ENCODE measurements at places on chromosomes 13 and 19. TPM values are rescaled to one million over a fixed set of nuclear protein-coding genes. Genes with fewer than 3 reads are reported as not detected.

DNA sequence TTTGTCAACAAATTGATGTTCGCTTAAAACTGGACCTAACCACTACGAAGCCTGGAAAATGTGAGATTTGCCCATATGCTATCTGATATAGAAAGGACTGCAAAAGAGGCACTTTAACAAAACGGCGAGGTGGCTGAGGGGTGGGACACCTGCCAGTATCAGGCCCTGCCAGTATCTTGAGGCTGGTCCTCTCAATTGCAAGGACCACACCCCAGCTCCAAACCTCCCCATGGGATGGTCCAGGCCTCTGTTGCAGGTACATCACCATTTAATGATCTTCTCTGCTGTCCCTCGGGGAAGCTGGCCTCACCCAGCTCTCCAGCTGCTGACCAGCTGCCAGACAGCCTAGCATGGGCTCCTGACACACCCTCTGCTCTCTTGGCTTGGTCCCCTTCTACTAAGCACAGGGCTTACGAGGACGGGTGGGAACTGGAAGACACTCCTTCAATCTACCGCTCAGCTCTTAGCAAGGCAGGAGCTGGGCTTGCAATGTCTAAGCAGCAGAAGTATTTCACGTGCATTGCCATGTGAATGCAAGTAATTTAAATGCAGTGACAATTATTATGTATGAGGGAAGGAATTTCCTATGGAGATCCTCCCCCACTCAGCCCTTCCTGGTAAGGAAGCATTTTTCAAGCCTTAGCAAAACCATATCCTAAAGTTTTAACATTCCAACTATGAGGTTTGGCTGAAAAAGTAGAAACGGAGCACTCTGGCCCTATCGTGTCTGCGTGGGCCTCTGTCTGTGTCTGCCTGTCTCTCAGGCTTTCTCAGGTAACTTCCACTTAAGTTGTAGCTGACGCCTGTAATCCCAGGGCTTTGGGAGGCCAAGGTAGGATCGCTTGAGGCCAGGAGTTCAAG is 63.9 kb downstream of the LATS2 start:
- DNase-seq = peak; percentile 77

- no peak for DNase-seq
Measured at GRCh38 chr13:43543331-43543730, 243.4 kb downstream of the ENOX1 start.

The DOCK9 gene
- total RNA-seq = 4.5 TPM

DNA sequence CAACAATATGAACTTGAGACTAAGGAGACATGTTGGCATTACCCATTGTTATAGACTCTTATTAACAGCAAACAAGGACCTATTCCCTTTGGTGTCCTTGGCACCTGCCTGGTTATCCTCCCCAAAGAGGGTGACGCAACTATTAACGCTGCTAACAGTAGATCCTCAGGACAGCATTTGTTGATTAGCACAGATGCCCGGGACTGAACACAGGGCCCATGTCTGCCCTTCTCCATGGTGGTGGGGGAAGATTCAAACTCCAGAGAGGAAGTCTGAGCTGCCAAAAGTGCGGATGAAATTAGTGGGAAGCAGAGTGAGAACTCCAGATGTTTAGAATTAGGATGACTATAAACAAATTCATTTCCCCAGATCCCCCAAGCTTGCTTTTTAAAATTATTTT is 101.2 kb upstream of the RAP2A start:
- no peak for DNase-seq

DNA sequence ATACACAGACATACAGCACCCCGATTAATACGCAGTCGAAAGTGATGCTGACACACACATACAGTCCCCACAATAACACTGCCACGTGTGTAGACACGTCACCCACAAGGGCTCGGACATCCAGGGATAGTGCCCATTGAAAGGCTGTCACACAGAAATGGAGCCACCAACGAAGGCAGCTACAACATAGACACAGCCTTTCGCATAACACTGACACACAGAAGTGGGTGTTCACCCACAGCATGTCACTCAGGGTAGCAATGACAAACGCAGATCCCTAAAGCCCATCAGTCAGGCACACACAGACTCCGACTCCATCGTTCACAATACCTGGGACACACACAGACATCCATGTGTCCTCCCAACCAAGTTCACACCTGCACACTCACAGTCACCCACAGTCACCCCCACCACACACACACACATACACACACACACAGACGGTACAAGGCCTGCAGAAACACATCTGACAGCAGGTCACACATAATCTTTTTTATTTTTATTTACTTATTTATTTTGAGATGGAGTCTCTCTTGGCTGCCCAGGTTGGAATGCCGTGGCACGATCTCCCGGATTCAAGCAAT is 10.4 kb upstream of the NANOS3 start:
- DNase-seq = no peak
